ENCODE measurements at places on chromosomes 3 and 15.

GRCh38 chr3:10758304-10759037, 57.6 kb upstream of the SLC6A11 start:
- peak; percentile 41 for DNase-seq

GRCh38 chr15:75452865-75453702, 1.6 kb upstream of the SIN3A start:
- DNase-seq: peak; percentile 42

- peak; percentile 91 for DNase-seq
Observed at GRCh38 chr15:52252781-52253180, 42.8 kb downstream of the MYO5C start.

GRCh38 chr15:50979041-50979440, 70.6 kb downstream of the AP4E1 start:
- DNase-seq: no peak

DNA sequence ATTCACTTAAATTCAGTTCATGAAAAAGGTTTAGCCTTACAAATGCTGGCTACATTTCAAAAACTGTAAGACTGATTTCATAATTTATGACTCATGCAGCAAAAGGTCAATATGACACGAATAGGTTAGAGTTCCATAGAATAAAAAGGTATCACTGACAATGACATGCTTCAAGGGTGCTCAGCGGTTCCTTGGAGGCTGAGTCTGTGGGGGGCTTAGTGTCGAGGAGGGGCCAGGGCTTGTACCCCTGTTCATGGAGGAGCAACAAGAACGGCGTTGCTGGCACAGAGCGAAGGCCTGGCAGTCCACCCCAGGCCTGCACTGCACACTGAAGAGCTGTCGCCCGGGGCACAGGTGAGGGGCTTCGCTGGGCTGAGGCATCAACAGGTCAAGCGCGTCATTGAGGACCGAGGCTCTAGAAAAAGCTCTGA, 174.2 kb downstream of the NR1D2 start:
- peak; percentile 74 for DNase-seq

DNA sequence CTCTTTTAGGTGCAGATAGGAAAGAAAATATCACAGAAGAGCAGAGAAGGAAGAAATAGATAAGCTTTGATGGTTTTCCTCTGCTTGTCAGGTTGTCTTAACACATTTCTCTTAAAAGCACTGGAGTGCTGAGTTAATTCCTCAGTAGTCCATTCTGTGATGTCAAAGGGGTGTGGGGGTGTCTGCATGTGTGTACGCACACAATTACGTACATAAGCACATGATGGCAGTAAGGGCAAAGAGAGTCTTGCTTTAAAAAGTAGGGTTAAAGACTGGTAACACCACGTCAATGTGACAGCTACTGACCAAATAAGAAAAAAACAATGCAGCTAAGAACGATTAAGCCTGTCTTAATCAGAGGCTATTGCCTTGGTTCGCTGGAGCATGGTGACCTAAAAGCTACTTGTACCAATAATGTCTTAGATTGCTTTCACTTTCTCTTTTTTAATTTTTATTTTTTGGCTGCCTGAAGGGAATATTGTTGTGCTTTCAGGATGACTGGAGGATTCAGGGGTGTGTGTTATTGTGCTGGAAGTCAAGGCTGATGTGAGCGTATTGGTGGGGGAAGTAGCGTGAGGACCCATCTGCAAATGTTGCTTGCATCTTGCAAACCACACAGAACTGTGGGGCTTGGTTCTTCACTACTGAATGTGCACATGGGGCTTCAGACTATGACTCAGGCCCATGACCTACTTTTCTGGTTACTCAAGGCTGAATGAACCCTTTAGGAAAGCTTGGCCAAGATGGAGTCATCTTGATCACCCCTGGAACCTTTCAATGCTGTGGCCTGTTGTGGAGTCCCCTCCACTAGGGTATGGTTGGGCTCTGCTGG, 417.8 kb upstream of the TPM1 start:
- no peak for DNase-seq

Measured in NCI-H226 (cell line).